Substantia nigra (tissue), 51 donors: ENCODE measurements at places on chromosomes 3 and 15.

DNA sequence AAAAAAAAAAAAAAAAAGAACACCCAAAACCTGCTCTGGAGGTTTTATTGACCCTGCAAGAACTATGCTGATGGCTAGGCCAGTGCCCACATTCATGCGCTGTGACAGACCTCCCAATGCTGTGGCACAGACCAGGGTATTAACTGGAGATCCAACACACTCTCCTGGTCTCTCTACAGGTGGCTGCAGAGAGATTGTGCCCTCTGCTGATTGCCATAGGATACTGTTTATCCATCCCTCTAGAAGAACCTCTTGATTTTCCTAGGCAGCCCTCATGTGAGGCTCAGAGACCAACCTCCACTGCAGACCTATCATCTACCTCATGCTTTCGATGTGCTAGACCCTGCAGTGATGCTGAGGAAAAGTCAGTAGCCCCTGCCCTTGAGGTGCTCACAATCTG lies 125.5 kb upstream of the TRIM42 start:
- DNase-seq: no peak

DNA sequence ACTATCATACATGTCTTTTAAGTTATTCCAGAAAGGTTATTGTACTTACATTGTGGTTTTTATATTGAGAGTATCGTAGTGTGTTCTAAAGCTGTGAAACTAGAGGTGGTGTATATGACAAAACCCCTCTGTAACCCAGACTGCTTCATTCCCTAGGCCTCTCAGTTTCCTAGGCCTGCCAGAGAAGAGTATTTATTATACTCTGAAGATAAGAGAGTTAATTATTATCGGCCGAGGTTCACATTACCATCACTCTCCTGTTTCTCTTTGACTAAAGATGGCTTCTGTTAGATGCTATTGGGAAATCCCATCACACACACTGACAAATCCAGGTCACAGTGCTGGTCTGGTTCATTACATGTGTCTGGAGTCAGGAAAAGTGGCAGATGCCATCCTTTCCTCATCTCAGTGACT lies 20.5 kb downstream of the EXOSC7 start:
- no peak for DNase-seq

GRCh38 chr3:167989066-167989465 lies 106.7 kb downstream of the GOLIM4 start:
- no peak for DNase-seq

DNA sequence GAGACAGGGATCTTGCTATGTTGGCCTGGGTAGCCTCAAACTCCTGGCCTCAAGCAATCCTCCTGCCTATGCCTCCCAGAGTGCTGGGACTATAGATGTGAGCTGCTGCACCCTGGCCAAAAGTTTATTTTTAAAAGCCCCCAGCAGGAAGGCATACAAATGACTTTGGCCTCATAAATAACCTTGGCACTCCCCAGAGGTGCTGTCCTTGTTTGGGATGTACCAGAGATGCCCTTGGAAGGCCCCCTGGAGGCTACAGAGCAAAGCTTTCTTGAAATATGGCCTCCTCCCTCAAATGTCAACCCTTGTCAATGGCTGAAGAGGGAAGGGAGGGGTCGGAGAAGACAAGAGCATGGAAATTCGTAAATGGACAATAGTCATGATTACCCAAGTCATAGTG lies 14.0 kb upstream of the RTP3 start:
- no peak for DNase-seq

GRCh38 chr3:9056581-9056980 lies 93.3 kb upstream of the RAD18 start:
- peak; percentile 36 for DNase-seq

DNA sequence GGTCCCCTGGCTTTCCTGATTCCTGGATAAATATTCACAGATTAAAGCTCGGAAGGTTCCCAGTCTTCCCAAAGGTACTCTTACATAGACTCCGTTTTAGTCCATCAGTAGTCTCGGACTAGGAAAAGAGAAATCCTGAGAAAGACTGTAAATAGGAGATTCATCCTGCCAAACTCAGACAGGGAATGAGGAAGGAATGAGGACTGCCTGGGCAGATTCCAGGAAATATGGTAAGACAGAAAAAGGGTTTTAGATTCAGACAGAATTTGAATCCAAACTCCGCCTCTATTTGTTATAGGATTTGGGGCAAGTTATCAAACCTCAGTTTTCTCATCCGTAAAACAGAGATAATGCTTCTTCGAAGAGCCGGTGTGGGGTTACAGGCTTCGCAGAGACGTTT lies 77.8 kb upstream of the VGLL4 start:
- no peak for DNase-seq

- no peak for DNase-seq
Measured at GRCh38 chr3:17162116-17162515, 277.4 kb downstream of the PLCL2 start.

DNA sequence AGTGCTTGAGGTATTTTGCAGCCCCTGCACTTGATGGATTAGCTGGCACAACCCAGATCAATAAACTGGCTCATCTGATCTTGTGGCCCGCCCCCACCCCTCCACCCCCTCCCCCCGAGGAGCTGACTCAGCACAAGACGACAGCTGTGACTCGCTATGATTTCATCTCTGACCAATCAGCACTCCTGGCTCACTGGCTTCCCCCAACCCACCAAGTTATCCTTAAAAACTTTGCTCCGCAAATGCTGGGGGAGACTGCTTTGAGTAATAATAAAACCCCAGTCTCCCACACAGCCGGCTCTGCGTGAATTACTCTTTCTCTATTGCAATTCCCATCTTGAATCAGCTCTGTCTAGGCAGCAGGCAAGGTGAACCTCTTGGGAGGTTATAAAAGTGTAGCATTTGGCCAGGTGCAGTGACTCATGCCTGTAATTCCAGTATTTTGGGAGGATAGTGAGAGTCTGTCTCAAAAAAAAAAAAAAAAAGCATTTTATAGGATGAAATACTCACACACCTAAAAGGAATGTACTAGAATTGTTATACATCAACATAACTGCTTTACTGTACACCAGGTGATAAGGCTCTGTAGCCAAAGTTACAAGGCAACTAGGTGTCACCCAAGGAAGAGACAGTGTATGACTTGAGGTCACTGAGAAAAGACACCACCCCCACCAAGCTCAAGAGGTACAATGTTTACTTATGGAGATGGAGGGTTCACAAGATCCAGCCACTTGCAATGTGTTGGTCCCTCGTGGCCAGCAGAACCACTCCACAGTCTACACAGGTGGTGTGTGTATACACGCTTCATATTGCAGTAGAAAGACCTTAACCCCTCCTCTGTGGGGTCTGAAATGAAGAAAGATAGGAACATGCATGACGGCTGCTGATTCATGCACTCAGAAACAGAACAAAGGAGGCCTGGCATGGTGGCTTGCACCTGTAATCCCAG lies 8.6 kb downstream of the ZNF445 start:
- no peak for DNase-seq

- no peak for DNase-seq
Measured at GRCh38 chr3:118128886-118129285, 905.8 kb downstream of the IGSF11 start.

DNA sequence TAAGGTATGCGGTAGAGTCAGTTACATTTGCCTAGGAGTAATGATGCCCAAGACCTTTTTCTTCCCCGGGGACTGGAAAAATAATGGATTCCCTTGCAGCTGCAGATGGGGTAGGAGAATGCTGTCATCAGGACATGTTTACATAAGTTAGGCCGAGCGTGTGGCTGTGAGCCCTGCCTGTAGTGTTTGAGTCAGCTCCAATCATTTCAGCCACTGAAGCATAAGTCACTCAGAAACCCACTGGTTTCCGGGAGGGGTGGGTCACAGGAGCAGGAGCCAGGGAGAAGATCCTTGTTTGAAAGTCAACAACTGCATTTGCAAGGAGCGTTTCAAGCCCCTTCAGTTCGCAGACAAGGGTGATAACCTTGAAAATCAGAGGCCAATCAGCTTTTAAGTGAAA lies 562.3 kb downstream of the MCTP2 start:
- no peak for DNase-seq

- no peak for DNase-seq
Measured at GRCh38 chr15:69275074-69275670, 23.5 kb upstream of the PAQR5 start.

GRCh38 chr15:27342991-27343390 lies 372.0 kb downstream of the GABRG3 start:
- DNase-seq: no peak

DNA sequence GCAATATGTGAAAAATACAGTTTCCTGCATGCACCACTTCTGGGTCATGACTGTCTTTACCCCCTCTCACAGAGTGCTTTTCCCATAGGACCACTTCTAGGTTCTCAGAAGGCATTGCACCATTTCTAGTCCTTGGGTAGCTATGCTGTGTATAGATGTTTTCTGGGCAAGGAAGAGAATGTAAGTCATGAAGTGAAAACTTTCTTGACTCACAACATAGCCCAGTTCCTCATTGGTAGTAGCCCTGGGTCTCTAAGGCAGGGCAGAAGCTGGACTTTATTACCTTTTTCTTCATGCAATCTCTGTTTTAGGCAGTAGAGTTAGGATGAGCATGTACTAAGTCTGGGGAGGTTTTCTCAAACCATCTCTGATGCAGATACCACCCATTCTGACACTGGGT lies 203.1 kb downstream of the EPHB1 start:
- DNase-seq: no peak

DNA sequence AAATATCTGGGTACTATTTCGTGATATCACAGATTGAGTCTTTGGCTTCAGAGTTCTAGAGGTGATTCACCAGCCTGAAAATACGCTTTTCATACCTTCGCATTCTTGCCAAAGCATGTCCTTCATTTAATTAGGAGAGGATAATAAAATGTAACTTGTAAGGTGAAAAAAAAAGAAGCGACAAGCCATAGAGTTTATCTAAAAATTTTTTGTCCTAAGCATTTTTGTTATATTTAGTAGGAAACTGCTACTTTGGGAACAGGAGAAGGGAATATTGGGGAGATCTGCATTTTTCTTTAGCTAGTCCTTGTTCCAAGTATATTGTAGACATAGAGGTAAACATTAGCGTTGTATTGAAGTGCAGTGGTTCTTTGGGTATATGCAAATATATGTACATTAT lies 120.1 kb downstream of the TCF12 start:
- no peak for DNase-seq

GRCh38 chr3:178302966-178303930 lies 233.0 kb upstream of the KCNMB2 start:
- no peak for DNase-seq

DNA sequence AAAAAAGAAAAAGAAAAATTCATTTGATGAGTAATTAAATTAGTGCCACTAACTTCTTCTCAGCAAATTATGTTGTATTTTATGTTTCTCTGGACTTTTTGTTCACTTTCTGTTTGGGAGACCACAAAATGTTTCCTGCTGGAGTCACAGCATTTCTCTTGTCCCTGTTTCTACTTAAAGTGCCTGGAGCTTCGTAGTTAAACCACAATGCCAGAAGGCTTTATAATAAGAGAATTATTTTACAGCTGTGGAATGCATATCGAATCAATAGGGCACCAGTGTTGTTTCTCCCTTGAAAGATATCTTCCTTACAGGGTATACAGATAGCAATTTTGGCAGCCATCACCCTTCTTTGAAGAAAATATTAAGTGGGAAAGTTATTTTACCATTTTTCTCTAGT lies 3.2 kb downstream of the DTWD1 start:
- DNase-seq: no peak

- no peak for DNase-seq
Measured at GRCh38 chr15:95598251-95598855, 732.1 kb upstream of the NR2F2 start.

GRCh38 chr3:39121621-39122020 lies 14.1 kb downstream of the TTC21A start:
- no peak for DNase-seq

GRCh38 chr3:121175083-121175482 lies 267.1 kb downstream of the STXBP5L start:
- no peak for DNase-seq

- DNase-seq: no peak
Measured at GRCh38 chr15:26661748-26662147, 111.1 kb downstream of the GABRB3 start.

DNA sequence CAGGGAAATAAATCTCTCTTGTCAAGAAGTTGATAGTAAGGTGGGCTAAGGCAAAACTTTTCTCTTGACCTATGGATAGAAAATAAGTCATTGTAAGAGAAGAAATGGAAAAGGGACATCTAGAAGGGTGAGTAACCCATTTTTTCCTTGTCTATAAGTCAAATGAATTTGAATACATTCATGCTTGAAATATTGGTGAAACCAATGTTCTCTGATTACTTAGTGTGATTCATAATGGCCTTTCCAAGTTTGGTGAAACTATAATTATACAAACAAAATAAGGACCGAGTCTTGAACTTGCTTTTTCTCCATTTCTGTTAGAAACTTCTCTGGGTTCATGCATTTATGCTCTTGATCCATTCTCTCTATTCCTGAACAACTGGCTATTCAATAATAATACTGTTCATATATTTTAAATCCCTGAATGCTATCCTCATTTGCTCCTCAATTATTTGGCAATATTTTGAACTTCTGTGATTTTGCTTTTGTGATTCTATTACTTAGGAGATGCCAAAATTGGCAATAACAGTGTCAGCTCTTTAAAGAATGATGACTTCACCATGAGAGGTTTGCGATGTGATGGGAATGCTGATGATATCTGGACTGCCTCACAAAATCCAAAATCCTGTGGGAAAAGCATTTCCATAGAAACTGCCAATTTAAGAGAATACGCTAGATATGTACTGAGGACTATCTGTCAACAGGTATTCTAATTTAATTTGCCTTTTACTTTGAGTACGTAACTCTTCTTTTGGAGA lies 12.3 kb downstream of the P2RY12 start:
- DNase-seq: no peak

GRCh38 chr3:1216856-1217255 lies 124.0 kb downstream of the CNTN6 start:
- no peak for DNase-seq

GRCh38 chr3:119898478-119899191 lies 116.7 kb downstream of the NR1I2 start:
- no peak for DNase-seq

DNA sequence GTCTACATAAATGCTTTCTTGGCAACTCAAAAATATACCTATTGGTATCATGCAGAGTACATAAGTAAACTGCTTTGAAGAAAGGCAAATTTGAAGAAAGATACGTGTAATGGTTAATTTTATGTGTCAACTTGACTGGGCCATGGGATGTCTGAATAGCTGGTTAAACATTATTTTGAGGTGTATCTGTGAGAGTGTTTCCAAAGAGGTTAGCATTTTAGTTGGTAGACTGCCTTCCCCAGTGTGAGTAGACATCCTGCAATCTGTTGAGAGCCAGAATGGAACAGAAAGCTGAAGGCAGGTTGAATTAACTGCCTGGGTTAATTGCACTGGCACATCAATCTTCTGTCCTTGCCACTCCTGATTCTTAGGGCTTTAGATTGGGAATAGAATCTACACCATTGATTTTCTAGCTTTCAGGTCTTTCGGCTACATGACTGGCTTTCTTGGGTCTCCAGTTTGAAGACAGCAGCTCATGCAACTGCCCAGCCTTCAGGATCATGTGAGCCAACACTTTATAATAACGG lies 98.3 kb downstream of the CMSS1 start:
- no peak for DNase-seq
